ENCODE measurements at places on chromosomes 11 and 22.
A peak's percentile ranks its signal among the peaks of the same experiment; 100 is the strongest.

DNA sequence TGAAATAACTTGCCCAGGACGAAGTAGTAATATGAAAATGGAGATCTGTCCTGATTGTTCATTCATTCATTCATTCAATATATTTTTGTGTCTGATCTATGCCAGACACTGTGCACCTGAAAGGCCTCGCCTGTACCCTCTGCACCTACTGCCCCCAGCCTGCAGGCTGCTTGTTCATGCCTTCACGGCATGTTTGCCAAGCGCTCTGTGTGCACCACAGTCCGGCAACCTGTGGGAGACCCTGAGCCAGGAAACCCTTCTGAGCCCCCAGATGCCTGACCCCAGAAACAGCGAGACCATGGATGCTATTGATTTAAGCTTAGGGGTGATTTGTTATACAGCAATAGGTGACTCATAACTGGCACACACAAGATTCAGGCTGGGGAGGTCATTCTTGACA lies 47.0 kb downstream of the RTL6 start:
- no peak for DNase-seq

DNA sequence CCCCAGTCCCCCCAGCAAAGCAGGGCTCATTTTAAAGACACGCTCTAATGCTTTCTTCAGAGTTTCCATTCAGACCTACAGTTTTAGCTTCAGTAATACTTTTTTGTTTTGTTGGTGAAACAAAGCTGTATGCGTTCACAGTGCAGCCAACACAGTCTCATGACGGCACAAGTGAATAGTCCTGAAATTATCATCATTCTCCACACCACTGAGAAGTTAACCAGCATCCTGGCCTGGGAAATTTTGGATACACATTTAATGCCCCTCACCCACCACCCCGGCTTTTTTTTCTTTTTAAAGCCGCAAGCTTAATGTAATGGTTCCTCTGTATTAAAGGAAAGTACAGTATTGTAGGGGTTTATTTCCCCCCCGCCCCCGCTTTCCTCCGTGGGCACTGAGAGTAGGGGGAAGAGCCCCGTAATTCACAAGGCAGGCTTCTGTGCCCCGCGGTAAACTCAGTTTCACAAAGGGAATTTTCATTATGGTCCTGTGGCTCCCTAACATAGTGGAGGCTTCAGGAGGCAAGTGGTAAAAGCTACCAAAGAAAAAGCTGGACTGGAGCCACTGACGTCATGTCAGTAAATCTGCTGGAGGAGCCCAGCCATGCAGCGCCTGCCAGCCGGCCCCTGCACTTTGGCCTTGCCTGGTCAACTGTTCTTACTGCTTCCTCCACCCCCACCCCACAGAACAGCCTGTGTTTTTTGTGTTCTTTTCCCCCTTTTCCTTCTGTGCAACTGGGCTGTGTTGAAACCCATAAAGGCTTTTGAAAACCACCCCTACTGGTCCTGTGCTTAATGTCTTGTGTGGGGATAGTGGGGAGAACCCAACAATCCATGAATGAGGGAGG lies 18.2 kb downstream of the TEAD1 start:
- DNase-seq = peak; percentile 81

GRCh38 chr22:24061124-24061684 lies 50.1 kb downstream of the CABIN1 start:
- DNase-seq = no peak

- DNase-seq = no peak
These were observed 60.1 kb downstream of the SCN3B start for GRCh38 chr11:123594188-123594901.

DNA sequence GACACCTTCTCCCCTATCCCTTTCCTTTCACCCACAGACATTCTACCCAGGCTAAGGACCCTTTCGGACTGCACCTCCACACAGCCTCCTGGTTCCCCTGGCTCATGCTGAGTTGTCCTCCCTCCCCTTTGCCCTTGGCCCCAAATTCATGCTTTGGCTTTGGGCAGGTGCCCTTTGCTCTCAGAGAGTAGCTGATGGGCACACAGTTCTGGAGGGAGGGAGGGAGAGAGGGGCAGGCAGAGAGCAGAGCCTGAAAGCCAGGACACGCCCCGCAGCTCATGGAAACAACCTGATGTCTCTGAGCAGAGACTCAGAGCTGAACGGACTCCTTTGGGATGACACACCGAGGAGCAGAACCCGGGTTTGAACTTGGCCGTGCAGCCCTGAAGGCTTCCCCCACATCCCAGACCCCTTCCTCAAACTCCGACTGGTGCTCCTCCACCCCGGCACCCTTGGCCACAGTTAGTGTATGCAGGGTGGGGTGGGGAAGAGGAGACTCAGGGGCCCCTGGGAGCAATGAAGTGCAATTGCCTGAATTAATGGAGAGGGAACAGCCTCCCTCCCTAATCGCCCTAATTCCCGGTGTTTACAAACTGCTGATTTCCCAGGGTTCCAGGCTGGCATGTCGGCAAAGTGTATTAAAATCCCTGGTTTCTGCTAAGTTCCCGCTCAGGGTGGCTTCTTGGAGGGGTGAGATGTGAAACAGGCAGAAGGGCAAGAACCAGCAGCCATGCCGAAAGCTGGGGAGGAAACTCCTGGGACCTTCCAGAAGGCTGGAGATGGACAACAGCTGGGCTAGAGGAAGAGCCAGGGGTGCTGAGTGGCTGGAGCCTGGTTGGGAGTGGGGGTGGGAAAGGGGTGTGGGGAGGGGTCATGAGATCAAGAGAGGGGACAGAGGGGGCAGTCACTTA lies 71.2 kb upstream of the SHISAL1 start:
- no peak for DNase-seq

DNA sequence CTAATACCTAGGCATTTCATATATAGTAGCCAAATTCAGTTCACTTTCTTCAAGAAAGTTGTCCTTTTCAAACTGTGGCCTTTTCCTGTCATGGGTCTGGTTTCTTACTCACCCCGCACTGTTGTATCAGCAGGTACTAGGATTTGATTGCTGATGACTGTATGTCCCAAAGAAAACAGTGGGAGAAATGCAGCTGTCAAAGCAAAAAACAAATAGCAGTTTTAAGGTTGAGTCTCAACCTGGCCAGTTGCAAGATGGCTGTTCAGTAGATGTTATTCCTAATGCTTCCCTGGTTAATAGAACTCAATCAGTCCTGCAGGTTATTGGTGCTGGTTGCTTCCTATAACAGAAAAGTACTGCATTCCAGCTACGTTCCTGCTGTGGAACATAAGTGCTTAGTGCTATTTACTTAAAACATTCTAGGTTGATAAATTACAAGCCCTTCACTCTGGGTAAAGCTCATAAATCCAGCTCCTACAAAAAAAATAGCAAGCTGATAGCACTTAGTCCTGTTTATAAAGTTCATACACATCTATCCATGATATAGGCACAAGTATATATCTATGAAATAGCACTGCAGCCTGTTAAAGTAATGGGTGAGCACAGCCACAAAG lies 26.6 kb downstream of the NF2 start:
- DNase-seq = no peak

DNA sequence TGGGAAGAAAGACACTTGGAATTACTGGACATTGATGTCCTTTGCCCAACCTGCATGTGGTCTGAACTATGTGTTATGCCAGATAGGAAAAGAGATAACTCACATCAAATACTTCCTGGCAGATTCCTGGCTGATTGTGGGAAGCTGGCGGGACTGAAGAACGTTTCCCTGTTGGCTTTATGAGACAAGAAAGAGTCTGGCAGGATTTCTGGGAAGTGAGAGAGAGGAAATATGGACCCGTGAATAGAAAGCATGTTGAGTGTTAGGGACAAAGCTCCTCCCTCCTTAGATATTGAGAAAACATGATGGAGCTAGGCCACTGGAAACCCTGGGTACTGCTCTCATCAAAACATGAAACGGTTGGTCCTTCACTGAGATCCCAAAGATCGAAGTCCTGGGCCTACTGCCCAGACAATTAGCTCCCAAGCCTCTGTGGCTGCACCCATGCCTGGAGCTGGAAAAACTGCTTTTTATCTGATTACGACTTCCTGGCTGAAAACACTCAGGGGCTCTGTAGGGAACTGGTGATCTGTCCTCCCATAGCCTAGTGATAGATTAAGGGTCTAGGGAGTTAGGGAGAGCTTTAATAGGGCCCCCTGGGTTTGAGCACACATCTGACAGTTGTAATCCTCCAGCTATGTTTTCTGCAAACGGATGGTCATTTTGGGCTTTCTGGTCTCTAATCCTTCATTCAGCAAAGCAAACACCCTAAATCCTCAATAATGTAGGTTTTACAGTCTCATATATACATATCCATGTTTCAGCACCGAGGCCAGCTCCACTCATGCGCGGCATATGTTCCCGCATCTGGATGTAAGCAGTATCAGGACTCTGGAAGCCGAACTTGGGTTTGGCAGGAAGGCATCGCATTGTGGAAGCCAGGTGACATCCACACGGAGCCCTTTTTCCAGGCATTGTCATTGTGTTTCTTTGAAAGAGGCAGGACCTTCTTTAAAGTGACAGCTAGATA lies 6.1 kb upstream of the B3GAT1 start:
- peak; percentile 45 for DNase-seq

Data from fibroblast of skin of scalp (primary cell).